ENCODE measurements at places on chromosomes 1 and 21. TPM values are rescaled to one million over a fixed set of nuclear protein-coding genes. Genes with fewer than 3 reads are reported as not detected.

DNA sequence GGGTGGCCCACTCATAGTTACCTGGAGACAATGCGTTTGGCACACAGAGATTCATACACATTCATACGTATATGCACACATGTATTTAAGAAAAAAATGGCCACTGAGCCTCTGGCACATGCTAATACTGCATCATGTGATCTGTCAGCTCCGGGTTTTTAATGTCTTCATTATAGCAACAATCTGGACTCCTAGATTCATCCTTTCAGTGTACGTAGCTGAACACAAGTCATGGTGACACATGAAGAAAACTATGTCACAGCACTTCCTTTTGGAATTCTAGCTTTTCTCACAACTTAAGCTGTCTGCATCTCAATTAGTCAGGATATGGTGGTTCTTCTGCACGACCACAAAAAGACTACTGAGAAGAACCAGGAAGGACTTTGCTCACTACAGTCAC, 24.7 kb downstream of the HSF2BP start:
- DNase-seq = no peak

DSCAM gene
- total RNA-seq = 0.07 TPM

RPS6KC1 gene
- 9.2 TPM for total RNA-seq

GRCh38 chr1:218066332-218066731, 218.8 kb upstream of the RRP15 start:
- DNase-seq = no peak

DNA sequence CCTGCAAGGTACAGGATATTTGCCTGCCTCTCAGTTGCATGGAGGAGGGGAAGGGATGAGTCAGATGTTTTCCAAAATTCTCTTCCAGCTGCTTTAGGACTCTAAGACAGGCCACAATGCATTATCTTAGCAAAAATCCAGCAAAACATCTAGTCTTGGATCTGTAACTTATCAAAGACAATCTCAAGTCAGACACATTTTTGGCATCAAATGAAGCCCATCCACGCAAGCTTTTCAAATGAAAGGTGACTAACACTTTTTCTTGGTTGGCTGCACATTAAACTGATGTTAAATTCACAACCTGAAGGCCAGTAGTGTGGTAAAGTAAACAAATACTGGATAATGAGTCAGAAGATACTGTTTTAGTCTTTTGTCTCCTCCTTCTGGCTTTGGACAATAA, 21.3 kb downstream of the FAM78B start:
- peak; percentile 59 for DNase-seq
